ENCODE measurements at places on chromosomes 6 and 20.

DNA sequence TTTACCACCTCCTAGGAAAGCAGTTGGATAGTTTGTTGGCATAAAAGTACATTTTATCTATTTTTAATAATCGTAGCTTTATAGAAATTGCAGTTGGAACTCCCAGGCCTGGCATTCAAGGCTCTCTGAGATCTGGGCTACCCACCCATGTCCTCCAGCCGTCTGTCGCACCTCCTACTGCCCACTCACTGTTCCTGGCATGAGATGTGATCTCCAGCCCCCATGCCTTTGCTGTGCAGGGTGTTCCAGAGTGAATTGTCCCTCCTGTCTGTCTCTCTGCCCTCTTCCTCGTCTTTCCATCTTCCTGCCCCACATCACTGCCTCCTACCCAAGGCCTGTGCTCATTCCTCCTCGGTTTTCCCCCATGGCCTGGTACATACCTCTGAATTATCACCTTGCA lies 50.7 kb downstream of the PTPN1 start:
- no peak for DNase-seq

DNA sequence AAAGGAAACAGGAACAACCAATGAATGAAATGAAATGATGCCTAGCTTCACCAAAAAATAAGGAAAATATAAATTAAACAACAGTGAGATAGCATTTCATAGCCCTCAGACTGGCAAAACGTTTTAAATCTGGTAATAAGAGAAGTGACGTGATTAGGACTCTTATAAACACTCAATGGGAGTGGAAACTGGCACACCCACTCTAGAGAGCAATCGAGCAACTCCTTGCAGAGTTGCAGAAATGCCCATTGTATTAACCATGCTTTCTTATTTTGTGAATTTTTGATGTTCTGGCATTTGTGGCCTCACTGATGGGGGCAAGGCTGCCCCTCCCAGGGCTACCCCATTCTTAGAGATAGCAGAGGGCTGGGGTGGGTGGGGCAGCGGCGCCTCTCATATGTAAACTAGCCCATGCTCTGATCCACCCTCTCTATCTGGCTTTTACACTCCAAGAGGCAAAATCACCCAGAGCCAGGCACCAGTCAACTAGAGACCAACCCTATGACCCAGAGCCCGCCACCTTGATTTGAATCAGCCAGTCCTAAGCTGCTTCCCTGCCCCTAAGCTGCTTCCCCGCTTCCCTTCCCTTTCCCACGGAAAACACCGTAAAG lies 6.4 kb upstream of the PNPLA1 start:
- DNase-seq = no peak

- no peak for DNase-seq
Measured at GRCh38 chr20:50220093-50220893, 29.7 kb downstream of the CEBPB start.

- DNase-seq = no peak
Measured at GRCh38 chr20:25054096-25054820, 3.7 kb downstream of the ACSS1 start.

GRCh38 chr6:56417823-56418222 lies 170.4 kb upstream of the COL21A1 start:
- no peak for DNase-seq

GRCh38 chr6:115999235-115999634 lies 61.5 kb downstream of the FRK start:
- DNase-seq = no peak

GRCh38 chr6:56804996-56805395 lies 149.9 kb upstream of the BEND6 start:
- no peak for DNase-seq

- DNase-seq = no peak
Measured at GRCh38 chr6:15249371-15250019, 3.6 kb downstream of the JARID2 start.

- no peak for DNase-seq
Measured at GRCh38 chr20:50304923-50305635, 114.4 kb downstream of the CEBPB start.

DNA sequence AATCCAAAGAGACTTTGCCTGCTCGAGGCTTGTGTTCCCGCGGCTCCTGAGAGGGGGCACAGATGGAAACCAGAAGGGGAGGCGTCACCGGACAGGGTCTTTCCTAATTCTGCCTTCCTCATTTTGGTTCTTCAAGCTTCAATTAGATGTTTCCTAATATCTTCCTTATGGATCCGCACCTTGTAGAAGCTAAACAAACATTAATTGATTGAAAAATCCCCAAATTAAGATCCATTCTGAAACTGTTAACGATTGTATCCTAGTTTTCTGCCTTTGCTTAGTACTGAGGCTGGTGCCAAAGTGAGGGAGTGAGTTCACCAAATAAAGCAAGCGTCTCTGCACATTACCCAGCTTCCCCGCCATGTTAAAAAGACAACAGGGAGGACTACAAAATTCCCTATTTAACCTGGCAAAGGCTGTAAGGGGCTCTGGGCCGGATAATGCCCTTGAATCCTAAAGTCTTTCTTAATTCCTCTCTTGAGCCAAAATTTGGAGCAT lies 123.2 kb downstream of the GPX5 start:
- DNase-seq = no peak

DNA sequence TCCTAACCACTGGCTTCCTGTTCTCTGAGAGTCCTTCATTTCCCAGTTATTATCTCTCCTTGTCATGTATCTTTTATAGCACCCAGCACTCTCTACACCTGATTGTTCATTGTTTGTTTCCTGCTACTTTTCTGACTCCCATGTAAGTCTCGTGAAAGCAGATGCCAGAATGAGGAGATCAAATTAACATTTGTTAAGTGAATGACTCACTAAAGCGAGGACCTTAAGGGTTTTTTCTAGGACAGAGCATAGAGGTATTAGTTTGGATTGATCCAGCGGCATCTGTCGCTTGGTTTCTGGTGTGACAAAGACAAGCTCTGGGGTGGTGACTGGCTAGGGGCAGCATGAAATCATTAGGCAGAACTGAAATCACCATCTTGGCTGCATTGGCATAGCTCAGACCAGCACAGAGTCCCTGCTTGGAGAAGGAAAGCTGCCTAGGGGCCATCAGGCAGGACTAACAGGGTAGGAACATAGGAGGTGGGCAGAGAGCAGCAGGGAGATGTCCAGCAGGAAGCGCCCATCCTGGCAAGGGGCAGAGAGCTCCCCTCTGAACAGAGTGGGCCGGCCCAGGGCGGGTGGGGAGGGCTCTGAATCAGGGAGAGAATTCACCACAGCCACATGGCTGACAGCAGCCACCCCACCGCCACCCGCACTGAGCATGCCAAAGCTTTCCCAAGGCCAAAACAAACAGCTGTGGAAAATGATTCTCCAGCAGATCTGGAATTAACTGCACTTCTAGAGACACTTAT lies 97.1 kb upstream of the CEP85L start:
- DNase-seq = no peak

DNA sequence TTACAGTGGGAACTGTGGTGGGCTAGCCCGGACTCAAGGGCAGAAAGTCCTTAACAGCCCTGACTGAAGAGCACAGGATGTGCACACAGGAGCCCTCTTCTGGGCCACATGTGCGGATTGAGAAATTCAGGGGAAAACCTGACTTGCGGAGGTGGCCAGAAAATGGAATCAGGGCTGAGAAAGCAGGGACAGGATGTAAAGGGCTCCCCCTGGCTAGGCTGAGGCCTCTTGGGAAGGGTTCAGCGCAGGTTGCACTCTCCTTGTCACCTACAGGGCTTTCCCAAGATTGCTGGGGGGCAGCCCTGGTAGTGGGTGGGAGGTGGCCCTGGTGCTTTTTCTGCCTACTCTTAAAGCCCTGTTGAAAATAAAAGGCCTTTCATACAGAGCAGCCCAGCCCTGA lies 251.2 kb downstream of the SLC24A3 start:
- DNase-seq = no peak

- no peak for DNase-seq
Measured at GRCh38 chr6:13177664-13178063, 150.7 kb downstream of the TBC1D7 start.

DNA sequence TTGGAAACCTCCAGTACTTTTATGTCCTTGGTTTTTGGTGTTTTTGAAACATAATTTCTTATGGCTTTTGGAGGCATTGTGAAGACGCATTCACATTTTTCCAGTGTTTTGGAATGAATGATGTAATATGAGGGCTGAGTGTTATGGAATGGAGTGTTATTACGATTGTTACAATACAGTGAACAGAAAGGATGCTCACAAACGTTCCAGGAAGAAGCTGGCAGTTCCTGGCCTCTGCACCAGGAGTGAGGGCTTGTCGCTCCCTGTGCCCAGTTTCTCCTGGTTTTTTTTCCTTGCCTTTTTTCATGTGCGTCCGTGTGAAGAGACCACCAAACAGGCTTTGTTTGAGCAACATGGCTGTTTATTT lies 20.3 kb downstream of the GMPR start:
- DNase-seq = no peak

GRCh38 chr20:40781327-40782042 lies 92.4 kb upstream of the MAFB start:
- no peak for DNase-seq

GRCh38 chr20:5267092-5267491 lies 49.7 kb downstream of the PROKR2 start:
- no peak for DNase-seq

GRCh38 chr6:15626878-15627674 lies 35.8 kb downstream of the DTNBP1 start:
- no peak for DNase-seq

DNA sequence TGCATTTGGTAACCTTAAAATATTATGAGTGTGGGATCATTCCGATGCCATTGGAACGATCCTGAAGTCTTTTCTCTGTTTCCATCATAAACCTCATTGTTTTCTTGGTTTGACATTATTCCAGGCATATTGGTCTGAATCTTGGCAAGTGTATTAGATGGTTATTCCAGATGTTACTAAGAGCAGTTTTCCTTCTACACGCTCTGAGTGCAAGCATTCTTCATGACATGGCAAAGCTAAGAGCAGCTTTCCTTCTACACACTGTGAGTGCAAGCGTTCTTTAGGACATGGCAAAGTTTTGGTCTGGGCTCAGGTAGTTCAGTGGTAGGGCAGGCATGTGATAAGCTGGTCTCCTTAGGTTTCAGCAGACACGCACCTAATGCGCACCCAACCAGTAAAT lies 53.0 kb downstream of the SMOC2 start:
- DNase-seq = no peak

DNA sequence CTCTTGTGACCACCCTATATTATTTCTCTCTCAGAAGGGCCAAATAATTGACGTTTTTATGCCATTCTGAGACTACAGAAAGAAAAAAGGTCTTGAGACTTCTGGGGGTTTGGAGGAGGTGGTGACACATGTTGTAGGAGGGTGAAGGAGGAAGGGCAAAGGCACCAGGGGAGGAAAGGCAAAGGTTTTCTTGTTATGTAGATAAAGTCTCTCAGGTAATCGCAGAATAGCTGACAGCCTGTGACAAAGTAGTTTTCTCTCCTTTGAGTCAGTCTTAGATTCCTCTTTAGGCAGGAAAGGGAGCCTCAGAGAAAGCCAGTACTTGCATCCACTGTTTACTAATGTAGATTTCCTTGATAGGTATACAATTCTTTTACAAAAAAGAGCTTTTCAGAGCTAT lies 23.6 kb downstream of the OR2B2 start:
- no peak for DNase-seq

DNA sequence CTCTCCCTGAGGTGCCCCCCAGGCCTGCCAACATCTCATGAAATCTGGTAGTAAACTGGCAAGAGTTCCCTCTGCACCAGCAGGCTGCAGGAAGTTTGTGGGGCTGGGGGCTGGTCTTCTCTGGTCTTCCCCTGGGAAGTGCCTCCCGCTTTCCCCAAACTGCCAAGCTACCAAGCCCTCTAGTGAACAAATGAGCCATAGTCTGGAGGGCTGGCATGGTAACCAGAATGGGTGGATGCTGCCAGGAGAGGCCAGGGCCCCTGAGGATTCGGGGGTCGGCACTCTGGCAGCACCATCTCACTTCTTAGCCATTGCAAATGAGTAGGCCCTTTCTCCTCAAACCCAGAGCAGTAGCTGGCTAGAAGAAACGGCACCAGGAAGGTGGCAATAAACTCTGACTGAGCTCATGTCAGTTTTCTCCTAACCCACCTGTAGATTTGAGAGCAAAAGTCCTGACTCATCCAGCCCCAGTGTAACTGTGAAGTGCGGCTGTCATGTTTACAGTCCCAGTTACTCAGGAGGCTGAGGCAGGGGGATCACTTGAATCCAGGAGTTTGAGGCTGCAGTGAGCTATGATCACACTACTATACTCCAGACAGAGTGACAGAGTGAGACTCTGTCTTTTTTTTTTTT lies 35.9 kb downstream of the ZC3H12D start:
- no peak for DNase-seq

DNA sequence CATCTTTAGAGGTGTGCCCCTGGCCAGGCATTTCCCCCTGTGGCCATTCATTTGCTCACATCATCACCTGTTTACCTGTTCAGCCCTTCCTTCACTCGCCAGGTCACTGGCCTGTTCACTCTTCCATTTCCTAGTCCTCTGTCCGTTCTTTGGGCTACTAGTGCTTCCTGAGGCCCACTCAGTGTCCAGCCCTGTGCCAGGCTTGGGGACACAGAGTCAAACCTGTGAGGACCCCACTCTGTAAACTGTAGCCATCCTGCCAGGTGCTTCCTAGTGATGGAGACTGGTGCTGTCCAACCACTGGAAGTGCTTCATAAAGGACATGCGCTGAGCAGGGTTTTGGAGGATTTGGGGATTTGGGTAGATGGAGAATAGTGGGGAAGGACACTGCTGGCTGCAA lies 3.5 kb downstream of the DLGAP4 start:
- DNase-seq = no peak

DNA sequence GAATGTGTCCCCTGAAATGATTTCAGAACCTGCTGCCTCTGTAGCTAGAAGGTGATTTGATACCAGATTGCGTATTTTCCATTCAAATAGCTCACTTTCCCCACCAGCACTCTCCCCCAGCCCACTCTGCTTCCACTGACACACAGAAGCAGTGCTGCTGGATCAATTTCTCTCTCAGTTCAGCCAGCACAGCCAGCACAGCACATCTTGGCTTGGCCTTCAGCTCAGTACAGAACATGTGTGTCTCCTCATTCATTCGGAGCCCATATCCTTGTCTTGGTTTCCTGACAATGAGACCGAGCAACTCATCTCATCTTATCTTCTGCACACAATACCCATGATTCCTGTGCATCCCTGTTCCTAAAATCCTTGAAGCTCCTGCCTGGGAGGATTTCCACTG lies 33.8 kb upstream of the CD83 start:
- no peak for DNase-seq

DNA sequence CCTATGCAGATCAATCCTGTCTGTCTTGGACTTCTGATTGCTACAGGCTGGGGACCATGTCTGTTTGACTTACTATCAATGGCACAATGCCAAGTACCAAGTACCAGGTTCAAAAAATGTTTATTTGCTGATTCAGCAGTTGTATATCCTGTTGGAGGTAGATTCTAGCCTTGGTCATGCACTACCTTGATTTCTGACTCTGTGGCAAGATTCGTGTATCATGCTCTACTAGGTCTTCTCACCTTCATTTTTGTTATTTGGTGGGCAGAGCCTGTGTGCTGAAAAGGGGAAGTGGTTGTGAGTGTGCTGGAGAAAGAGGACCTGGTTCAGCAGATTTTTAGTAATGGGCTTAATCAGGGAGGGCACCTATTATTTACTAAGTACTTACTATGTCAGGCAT lies 192.4 kb upstream of the MYLIP start:
- peak; percentile 28 for DNase-seq

GRCh38 chr20:61718361-61719005 lies 347.2 kb downstream of the TAF4 start:
- DNase-seq = no peak

- DNase-seq = peak; percentile 43
Measured at GRCh38 chr6:70310063-70310694, 7.3 kb upstream of the COL9A1 start.
